ENCODE measurements at places on chromosomes 1 and 21.

DNA sequence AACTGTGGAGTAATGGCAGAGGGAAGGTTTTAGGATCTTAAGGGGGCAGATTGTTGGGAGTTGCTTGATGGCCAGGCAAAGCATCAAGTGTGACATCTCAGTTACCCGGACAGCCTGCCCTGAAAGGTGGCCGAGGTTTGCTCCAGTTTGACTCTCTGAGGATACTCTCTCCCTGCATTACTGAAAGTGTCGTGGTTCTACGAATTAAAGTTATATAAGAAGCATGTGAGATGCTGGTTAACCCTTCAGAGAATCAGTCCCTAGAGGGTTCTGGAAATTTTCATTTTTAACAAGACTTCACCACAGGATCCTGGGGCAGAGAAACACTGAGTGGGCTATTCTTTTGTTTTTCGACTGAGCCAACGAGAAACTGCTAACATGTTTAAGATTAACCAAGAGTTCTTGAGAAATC lies 689 bp upstream of the ZNF644 start:
- DNase-seq = no peak

DNA sequence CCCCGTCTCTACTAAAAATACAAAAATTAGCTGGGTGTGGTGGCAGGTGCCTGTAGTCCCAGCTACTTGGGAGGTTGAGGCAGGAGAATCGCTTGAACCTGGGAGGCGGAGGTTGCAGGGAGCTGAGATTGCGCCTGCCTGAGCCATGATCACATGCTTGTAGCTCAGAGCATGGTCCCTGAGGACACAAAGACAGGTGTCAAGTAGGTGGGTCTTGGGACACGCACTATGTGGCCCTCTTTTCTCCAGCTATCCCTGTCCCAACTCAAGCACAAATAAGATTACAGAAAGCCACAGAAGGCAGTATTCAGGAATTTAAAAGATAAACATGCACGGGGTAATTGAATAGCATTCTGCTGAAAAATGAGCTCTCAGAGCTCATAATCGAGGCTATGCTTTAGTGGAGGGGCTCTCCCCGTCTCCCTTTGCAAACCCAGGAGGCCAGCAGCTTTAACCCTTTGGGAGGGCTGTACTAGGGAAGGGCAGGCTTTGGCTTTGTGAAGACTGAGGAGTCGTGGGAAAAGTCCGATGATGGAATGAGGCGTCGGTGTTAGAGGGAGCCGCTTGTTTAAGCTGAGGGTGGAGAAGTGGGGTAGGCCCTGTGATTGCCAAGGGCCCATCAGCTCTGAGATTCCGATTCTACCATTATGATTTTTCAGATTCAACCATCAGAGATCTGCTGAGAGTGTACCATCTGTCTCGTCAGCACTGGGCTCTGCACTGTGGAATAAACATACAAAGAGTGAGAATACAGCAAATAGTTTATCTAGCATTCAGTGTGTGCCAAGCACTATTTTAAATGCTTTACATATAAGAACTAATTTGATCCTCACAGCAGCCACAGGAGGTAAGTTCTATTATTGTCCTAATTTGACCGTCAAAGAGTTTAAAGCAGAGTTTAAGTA lies 59.7 kb upstream of the CD34 start:
- no peak for DNase-seq

DNA sequence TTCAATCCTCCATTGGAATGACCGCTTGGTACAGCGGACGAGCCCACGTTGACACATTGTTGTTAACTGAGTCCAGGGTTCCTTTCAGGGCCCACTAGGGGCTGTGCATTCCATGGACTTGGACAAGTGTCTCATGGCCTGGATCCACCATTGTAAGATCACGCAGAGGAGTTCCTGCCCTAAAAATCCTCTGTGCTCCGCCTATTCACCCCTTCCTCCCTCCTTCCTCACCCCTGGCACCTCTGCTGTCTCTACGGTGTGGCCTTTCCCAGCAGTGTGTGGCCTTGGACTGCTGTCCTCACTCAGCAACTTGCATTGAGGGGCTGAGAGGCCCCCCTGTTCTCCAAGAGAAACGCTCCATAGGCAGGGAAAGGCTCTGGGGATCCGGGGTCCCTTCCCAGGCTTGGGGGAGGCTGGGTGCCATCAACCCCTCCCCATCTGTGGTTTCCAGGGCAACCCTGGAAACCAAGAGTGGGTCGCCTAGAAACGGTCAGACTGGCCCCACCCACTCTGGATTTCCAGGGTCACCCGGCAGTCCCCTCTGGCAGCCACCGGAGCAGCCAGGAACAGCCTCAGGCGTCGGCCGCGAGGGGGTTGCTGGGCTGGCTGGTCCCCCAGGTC lies 50.9 kb downstream of the MEGF6 start:
- no peak for DNase-seq

DNA sequence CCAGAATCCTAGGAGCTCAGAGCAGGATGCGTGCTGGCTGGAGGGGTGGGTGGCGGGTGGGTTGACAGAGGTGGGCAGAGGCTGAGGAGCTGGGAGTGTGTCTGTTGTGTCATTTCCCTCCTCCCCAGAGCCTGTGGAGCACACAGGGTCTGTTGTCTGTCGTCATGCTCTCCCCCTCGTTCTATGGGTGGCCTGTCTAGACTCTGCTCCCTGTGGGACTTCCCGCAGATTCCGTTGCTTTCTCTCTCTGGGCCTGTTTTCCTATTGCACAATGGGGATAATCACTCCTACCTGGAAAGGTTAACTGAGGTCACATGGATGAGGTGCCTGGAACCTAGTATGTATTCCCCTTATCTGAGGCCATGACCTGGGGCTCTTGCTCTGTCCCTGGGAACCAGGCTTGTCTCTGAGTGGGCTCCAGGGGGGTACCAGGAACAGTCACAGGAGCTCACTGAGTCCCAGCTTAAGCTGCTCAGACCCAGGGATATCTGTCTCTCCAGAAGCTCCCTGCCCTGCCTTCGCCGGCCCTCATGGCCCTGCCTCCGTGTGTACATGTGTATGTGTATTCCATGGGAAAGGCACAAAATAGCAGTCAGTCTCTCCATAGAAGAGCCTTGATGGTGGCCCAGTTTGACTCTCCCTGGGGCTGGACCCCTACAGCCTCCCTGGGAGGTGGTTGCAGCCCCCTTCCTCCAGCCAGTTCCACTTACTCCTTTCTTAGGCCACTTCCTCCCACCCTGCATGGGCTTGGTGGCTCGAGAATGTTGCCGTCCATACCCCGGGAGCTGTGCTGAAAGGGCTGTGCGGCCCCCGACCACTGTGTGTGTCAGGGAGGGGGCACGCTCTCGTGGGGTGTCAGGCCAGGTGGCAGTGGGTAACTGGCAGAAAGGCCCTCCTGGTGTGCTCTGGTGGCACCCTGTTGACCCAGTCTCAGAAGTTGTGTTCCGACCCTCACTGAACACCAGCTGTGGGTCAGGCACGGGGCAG lies 17.9 kb downstream of the PTPRF start:
- no peak for DNase-seq

DNA sequence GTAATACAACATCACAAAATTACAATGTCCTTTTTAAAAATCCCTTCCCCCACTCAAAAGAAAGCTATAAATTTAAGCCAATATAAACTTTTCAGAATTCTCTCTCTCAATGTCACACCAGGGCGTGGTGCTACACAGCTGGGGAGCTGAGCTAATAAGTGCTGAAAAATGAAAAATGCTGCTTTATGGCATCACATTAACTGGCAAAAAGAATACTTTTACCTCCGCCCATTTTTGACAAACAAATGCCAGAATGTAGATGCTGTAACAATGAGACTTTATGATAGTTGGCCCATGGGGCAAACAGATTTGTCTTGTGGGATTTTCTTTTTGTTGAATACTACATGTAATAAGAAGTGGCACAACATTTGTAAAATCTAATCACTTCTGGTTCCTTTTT lies 12.7 kb upstream of the LYPLAL1 start:
- no peak for DNase-seq

DNA sequence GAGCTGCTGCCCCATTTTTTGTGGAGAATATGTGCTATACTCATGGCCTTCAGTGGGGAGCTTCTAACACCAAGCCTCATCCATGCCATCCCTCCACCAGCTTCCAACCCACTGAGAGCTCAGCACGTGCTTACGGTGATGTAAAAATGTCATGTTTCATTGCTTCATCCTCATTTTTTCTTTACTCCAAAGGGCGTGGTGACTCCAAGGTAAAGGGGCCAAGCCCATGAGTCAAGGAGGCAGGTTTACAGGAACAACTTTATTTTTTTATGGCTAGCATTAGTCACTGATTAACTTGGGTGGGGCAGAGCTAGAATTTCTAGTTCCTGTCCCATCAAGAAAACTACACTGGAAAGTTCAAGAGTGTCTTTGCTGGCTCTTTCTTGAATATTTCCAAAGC lies at the start of gene C1orf226:
Gene C1orf226, plus strand, starts transcription at position 346 of the 400 bp plus-strand sequence. CDS start 174 bp downstream, outside the sequence.
- DNase-seq = no peak

DNA sequence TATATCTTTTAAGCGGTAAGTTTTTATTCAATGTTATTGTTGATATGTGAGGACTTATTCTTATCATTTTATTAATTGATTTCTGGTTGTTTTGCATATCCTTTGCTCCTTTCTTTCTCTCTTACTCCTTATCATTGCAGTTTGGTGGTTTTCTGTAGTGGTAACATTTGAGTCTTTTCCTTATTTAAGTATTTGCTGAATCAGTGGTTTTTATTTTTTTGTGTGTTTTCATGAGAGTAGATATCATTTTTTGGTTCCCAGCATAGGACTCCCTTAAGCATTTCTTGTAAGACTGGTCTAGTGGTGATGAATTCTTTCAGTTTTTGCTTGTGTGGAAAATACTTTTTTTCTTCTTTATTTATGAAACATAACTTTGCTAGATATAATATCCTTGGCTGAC lies 12.2 kb upstream of the KCTD3 start:
- no peak for DNase-seq

DNA sequence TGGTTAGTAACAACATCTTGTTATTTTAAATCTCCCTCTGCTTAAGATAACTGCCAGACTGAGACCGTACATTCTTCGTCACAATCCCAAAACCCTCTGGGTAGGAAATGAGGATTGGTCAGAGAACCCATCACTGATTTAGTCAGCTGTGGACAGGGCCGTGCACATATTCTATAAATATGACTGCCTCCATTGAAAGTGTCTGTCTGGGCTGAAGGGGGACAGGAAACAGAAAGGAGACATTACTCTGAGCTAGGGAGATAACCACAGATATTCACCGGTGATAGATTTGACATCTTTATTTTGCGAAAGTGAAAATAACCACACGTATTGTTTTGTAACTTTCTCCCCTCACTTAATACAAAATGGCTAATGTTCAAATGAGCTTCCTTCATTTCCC lies 36.9 kb upstream of the ST6GALNAC5 start:
- DNase-seq = no peak

- no peak for DNase-seq
Observed at GRCh38 chr1:168803806-168804510, 75.0 kb upstream of the DPT start.

DNA sequence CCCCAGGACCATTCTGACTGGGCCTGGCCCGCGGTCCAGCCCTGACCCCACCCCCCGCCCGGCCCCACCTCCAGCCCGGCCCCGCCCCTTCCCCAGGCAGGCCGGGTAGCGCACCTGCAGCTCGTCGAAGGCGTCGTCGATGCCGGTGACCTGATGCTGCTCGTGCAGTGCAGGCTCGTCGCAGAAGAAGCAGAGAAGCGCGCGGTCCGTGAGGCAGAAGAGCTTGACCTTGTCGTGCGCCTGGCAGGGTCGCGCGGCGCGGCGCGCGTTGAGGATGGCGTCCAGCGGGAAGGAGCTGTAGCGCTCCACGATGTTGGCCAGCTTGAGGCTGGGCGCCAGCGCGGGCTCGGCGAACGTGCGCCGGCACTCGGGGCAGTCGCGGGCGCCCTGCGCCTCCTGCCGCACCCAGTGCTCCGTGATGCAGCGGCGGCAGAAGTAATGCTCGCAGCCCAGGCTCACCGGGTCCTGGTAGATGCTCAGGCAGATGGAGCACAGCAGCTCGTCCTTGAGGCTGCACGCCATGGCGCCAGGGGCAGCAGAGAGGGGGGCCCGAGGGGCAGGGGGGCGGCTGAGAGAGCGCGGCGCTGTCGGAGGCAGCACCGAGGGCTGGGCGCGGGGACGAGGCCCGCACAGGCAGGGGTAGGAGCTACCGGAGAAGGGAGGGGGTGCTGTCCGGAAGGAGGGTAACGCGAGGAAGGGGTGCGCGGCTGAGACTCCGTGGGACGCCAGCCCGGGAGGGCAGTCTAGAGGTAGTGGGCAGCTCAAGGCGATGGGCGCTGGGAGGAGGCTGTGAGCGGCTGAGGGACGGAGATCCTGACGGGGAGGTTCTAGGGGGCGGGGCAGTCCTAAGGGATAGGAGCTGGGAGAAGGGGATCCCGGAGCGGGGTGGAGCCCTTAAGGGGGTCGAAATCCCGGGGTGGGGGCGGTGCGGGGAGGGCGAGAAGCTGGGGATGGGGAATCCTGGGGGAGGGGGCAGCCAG lies 642 bp downstream of the TRIM62 start:
- DNase-seq = peak; percentile 12

DNA sequence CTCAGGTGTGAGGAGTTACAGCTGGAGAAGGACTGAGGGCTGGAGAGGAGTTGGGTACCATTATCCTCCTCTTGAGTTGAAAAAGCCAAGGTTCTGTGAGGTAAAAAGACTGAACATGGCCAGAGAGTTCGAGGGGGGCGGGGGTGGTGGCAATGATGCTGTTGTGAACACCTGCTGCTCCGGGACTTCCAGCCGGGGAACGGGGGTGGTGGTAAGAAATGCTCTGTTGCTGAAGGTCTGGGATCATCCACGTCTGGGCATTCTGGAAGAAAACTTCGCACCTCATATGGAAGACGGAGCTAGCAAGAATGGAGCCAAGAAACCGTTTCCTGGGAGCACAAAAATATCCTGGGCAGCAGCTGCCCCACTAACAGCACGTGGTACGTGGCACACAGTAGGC lies 20.1 kb upstream of the ALPL start:
- DNase-seq = no peak

- DNase-seq = no peak
Observed at GRCh38 chr1:192794768-192795035, 14.1 kb upstream of the RGS2 start.

- no peak for DNase-seq
Observed at GRCh38 chr1:149923626-149924025, 4.0 kb downstream of the SF3B4 start.

DNA sequence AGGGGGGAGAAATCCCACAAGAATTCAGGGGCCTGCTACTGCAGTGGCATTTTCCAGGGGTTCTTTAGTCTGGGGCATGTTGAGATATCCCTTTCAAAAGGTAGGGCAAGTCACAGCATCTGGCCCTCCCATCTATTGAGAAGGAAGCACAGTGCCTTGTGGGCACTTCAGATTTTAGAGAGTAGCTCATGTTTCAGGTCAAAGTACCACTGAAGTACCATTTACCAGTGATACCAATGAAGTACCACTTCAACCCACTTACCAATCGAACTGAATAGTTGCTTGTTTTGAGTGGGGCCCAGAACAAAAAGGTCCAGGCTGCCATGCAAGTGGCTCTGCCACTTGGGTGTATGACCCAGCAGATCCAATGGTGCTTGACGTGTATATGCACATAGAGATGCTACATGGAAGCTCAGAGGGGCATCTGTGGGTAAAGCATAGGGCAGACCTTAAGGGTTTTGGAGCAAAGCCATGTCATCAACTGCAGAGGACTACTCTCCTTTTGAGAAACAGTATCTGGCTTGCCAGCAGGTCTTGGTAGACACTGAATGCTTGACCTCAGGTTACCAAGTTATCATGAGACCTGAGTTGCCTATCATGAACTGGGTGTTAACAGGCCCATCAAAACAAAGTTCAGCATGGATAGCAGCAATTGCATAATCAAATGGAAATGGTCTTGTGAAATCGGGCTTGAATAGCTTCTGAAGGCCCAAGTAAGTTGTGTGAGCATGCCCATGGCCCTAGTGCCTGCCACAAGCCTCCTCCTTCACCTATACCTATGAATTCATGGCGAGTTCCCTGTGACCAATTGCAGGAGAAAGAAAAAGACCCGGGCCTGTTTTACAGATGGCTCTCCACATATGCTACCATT lies 23.5 kb downstream of the PLA2G2D start:
- DNase-seq = no peak
